ENCODE measurements at places on chromosomes 3 and 15.

GRCh38 chr3:2984005-2984830 is 126.0 kb downstream of the IL5RA start:
- no peak for DNase-seq

DNA sequence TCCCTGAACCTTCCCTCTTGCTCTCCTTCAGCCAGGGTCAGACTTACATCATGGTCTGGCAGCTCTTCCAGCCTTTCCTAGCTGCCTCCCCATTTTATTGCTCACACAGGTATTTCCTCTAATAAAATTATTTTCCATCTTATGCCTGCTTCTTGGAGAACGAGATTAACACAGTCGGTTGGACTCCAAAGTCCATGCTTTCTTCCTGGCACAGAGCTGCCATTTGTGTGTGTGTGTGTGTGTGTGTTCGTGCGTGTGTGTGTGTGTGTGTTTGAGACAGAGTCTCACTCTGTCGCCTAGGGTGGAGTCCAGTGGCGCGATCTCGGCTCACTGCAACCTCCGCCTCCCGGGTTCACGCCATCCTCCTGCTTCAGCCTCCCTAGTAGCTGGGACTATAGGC is 15.5 kb downstream of the FSD2 start:
- no peak for DNase-seq

GRCh38 chr3:121659586-121659985 is 1.1 kb downstream of the HCLS1 start:
- no peak for DNase-seq

DNA sequence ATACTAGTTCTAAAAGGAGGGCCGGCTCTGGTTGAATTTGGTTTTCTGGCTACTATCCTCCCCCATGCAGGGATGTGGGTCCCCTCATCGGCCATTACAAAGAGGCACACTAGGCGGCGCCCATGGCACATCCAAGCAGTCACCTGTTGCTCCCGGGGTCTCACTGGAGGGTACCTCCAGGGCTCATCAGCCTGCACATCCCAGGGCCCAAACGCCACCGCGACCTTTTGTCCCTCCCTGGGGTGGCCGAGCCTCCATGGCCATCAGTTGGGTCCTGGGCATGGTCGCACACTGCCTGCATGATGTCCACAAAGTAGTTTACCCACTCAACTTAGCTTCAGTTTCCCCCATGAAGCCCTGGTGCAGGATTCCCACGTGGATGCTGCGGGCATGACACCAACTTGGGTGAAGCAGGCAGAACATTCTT is 28.3 kb downstream of the IDH3A start:
- peak; percentile 60 for DNase-seq

DNA sequence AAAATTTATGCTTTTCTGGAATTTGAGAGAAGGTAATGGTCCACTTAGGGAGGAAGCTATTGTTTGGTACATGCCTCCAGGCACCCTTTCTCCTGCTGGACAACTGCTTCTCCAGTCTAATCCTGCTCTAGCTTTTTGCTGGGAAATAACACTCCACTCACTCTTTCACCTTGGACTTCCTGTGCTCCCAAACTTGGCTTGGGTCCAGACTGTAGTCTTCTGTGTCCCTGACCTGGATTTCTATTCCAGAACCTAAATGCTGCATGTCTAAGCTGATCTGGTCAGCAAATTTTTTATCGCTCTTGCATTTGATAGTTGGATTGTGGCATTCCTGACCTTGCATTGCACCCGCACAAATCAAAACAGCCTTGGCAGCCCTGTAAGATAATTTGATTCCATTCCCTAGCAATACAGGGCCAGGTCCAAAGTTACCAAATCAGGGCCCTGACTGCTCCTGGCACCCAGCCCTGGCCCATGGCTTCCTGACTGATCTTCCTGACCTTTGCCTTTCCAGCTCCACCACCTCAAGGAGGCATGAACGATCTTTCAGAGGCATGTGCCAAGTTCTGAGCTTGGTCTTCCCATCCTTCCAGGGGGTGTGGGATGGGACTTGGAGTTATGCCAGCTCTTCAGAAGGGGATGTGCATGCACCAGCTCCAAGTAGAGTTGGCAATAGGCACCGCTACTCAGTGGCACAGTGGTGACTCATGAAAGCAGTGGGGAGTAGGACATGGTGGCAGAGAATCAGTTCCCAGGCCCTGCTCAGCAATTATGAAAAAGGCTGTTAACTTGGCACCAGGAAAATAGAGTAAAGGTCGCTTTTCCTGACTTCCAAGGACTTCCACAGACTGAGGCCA is 43.9 kb upstream of the GOLGA8J start:
- DNase-seq, result peak; percentile 26

DNA sequence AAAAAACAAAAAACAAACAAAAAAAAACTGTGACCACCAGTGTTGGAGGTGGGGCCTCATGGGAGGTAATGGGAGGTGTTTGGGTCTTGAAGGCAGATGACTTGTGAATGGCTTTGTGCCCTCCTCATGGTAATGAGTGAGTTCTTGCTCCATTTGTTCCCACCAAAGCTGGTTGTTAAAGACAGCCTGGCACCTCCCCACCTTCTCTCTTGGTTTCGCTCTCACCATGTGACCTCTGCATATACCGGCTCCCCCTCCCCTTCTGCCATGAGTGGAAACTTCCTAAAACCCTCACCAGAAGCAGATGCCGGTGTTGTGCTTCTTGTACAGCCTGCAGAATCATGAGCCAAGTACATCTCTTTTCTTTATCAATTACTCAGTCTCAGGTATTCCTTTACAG is 61.5 kb upstream of the ATP11B start:
- no peak for DNase-seq

DNA sequence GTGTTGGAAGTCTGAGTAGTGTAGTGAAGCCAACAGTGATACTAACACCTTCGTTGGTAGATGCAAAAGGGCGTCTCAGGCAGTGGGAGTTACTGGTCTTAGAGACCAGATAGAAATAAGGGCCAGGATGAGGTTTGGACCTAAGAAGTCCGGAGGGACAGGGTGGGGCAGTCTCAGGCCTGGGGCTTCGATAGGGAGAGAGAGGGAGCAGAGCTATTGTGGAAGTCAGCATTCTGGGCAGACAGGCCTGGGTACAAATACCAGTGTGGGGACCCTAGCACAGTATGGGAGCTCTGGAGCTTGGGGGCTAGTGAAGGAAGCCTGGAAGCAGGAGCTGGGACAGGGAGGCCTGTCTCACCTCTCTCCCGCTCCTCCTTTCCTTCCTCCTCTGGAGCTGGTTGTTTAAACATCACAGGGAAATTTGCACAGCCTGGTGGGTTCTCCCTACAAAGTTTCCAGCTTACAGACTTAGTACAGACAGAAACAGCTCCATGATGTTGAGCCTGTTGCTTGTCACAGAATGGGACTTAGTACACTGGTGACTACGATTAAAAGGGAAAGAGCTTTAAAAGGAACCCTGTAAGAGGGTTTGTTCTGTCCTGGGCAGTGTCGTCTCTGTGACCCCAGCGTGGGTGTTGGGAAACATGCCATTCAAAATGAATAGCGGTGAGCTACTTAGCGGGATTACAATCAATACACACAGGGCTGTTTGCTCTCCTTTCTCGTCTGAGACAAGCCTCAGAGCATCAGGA is 76.4 kb upstream of the TNFAIP8L3 start:
- DNase-seq, result no peak

GRCh38 chr3:152234657-152235375 is 33.9 kb upstream of the MBNL1 start:
- DNase-seq, result no peak

- DNase-seq, result no peak
Observed at GRCh38 chr3:52395503-52395865, 49.4 kb downstream of the SEMA3G start.

DNA sequence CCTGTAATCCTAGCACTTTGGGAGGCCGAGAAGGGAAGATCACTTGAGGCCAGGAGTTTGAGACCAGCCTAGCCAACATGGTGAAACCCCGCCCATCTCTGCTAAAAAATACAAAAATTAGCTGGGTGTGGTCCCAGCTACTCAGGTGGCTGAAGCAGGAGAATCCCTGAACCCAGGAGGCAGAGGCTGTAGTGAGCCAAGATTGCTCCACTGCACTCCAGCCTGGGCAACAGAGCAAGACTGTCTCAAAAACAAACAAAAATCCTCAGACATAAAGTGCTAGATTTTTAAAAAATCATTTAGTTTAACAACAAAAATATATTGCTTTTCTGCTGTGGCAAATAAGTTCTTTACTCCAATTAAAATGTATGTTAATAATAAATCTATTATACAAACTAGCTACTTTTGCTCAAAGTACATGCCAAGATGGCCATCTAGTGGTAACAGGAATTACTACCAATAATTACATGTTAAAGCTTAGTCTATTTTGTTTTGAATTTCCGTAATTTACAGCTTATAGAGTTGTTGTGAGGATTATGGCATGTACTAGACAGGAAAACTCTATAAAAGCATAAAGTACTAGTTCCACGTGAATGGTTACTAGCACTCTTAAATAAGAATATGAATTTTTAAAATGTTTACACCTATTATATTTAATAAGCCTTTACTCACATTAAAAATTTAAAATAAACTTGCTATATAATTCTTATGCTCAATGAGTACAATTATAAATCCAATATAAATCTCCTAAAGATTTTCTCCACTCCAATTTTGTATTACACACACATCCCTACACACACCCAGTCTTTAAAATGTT is 39.0 kb downstream of the GABPB1 start:
- peak; percentile 58 for DNase-seq

DNA sequence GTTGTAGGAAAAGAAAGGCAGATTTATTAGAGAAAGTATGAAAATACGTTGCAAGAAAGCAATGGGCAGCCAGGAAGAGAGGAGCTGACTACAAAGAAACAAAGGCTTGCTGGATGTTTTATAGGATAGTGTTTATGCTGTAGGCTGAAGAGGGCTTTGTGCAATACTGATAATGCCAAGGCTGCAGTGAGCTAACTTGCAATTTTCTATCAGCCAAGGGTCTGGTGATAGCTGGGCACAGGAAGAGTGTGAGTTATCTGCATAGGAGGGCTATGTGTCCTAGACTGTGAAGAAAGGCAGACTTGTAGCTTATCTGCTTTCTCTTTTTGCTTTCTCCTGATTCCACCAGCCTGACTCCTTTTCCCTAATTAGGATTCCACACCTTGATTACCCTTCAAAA is 51.3 kb upstream of the OSBPL11 start:
- no peak for DNase-seq

GRCh38 chr3:105162448-105162847 is 204.3 kb upstream of the ALCAM start:
- DNase-seq, result no peak

- no peak for DNase-seq
Observed at GRCh38 chr15:44811337-44811736, 75.0 kb downstream of the TRIM69 start.

DNA sequence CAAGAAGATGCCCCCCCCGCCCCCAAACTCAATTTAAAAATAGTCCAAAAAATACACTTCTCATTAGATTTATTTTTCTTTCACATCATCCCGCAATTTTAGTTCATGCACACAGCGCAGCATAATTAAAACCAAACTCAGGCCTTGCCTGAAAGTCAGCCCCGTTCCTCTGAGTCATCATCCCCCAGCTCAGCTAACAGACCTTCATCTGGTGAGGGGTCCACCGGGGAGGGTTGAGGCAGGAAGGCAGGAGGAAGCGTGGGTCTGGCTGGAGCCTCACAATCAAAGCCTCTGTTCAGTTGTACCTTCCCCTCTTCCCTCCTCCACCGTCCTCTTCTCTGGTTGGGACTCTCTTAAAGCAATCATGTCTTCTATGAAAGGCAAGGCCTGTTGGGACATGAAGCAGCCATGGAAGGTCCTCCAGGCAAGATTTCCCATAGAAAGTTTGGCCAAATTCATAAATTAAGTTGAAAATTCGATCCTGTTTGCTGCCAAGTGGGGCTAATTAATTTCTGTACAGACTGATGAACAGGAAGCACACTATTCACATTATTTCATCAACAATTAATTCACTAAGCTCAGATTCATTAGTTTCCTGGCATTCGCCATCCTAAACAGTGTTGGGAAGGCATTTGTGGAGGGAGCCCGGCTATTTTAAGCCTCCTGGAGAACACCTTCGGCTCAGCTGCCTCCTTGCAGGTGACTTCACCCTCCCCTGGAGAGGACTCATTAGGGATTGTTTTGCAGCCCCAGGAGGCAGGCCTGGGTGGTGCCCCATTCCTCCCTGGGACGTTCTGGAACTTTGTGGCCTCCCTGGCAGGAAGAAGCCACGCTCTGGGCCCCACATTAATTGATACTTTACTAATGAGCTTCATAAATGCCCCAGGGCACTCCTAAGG is 72.3 kb upstream of the BNC1 start:
- peak; percentile 5 for DNase-seq

DNA sequence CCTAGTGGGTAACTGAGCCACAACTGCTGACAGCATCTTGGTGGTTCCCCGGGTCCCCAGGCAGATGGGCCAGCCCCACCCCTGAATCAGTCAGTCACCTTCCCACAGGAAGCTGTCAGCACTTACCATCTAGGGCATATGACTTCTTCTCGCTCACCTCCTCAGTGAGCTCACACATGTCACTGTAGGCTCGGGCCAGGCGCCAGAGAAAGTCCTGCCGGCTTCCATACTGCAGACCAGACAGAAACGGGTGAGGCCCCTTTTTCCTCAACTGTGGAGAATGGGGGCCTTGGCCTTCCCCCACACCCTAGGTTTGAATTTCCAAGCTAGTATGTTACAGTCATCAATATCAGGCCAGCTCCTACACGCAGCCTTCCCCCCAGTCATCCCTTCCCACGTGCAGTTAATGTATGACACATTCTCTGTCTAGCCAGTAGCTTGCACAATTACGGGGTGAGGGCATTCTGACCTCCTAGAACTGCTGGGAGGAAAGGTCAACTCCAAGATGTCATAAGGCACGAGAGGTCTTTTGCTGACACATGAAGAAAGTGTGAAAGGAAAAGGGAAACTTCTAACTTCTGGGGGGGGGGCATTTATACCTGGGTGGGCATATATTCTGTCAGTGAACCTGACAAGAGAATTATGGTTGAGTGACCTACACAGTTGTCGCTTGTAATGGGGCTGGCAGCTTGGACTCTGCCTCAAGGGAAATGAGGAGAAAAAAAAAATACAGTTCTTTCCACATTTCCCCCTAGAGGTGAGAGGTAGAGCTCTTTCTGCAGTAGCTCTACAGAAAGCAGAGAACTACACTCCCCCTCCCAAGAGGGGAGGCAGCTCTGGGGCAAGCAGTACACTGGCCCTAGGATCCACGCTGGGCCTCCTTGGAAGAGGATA is 10.9 kb downstream of the RMDN3 start:
- no peak for DNase-seq

DNA sequence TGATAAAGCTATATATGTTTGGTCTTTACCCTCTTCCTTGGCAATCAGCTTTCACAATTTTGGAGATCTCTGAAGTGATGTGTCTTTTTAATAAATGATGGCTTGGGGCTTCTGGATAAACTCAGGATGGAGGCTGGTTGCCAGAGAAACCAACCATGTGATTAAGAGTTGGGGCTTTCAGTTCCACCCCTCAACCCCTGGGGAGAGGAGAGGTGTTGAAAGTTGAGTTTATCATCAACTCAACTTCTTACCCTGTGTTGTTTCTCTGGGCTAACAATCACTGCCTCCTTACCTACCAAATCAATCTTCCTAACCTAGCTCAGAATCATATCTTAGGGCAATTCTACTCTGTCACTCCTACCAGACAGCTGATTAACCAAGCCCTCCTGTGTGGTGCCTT is 735.8 kb downstream of the ZPLD1 start:
- DNase-seq, result no peak

Data from astrocyte of the hippocampus (primary cell).